ENCODE measurements at places on chromosomes 4 and X.
A peak's percentile ranks its signal among the peaks of the same experiment; 100 is the strongest.

GRCh38 chr4:94175553-94176261, 32.0 kb upstream of the SMARCAD1 start:
- no peak for DNase-seq

DNA sequence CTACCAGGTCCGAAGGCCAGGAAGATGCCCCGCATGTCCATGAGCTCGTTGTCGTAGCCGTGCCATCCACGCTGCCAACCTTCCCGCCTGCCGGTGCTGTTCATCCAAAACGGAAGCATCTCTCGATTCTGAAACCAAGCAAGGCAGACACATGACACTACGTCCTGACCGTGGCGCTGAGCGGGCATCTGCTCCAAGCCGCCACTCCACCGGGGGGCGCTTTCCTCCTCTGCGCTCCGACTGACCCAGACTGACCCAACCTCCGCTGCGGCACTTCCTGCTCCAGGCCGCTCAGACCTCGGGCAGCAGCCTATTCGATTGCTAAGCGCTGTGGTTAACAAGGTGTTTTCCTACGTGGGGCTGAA, 120.5 kb downstream of the ENPP6 start:
- DNase-seq, result no peak

GRCh38 chr4:54058171-54058570, 6.2 kb downstream of the CHIC2 start:
- DNase-seq, result no peak

- DNase-seq, result no peak
Observed at GRCh38 chr4:47817275-47817674, 20.6 kb downstream of the CORIN start.

DNA sequence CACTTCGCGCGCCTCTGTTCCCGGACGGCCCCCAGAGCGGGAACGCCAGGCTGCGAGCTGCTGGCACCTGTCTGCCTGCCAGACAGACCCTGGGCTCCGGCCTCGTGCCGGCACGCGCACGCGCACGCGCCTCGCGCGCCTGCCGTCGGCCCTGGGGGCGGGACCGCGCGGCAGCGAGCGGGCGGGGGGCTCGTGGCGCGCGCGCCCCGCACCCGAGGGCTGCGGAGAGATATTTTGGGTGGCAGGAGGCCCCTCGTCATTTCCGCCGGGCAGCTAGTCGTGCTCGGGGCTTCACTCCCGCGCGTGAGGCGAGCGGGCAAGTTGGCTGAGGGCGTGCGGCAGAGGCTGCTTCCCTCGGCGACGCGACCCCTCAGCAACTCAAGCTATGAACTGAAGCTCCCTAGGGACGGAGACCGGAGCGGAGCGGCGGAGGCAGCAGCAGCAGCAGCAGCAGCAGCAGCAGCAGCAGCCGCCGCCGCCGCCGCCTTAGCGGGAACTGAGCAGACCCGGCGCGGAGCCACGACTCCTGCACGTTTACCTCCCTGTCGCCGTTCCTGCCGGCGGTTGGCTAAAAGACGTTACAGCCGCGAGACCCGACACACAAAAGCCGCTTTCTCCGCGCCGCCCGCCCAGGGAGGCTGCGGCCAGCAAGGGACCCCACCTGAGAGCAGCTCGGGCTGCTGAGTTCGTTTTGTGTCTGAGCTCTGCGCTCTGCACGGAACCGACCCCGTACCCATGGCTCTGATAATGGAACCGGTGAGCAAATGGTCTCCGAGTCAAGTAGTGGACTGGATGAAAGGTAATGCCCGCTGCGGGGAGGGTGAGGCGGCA, at the start of gene CNKSR2:
Gene CNKSR2 (plus strand): TSS at position 256 of the 831 bp plus-strand sequence. CDS start 480 bp downstream, at position 736.
- peak; percentile 60 for DNase-seq

DNA sequence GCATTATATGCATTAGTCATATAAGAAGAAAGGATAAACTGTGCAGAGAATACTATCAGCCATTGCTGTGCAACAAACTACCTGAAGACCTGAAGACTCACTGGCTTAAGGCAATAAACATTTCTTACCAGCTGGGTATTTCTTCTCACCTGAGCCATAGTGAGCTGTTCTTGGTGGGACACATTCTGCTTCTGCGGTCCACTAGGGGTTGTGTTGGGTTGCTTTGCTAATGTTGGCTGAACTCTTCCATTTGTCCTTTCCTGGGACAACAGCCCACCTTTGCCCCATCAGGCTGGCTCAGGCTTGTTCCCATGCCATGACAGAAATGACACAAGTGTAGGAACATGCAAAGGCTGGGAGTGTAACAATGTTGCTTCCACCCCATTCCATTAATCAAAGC, 388.6 kb downstream of the PCDH7 start:
- no peak for DNase-seq

GRCh38 chrX:152958047-152958446, 35.9 kb downstream of the PNMA5 start:
- no peak for DNase-seq

- DNase-seq, result peak; percentile 46
Observed at GRCh38 chrX:24081661-24082154, 27.0 kb downstream of the EIF2S3 start.

DNA sequence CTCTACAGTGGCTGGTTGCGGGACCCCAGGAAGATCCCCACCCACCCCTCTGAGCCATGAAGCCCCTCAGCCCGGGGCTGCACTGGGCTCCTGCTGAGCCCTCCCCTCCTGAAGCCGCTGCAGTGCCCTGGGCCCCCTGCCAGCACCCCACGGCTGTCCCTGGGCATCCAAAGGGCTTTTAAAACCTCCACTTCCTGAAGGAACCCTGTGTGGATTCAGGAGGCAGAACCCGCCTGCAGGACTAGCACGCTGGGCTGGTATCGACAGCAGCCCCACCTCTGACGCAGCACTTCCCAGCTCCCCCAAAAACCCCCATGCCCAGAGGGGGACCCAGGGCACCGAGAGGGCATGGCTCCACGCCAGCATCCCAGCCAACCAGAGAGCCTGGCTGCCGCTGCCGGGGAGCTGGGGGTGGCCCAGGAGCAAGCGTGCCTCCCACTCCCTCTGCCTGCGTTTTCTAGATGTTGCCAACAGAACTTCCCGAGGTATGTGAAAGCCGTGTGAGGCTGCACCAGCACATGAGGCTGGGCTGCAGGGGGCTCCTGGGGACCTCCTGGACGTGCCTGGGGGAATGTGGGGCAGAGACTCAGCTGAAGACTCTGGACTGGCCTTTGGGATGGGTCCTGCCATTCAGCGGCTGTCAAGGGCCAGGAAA, 6.3 kb downstream of the MXD4 start:
- no peak for DNase-seq

- DNase-seq, result peak; percentile 39
Observed at GRCh38 chr4:40205259-40206198, 8.7 kb downstream of the RHOH start.

DNA sequence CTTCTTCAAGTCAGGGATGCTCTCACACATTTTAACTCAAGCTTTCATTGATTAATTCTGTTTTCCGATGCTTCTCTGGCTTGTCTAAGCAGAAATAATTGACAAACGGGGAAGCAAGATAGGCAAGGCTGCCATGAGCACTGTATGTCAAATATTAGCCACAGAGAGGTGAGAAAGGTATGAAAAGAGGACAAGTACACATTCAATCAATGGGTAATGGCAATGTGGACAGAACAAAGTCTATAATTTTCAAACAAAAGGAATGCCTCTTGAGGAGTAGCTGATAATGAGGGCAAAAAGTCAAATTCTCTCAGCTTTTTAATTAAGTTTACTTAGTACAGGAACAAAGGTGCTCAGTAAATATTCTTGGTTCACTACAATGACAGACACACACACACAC, 19.6 kb downstream of the COX7B2 start:
- no peak for DNase-seq

DNA sequence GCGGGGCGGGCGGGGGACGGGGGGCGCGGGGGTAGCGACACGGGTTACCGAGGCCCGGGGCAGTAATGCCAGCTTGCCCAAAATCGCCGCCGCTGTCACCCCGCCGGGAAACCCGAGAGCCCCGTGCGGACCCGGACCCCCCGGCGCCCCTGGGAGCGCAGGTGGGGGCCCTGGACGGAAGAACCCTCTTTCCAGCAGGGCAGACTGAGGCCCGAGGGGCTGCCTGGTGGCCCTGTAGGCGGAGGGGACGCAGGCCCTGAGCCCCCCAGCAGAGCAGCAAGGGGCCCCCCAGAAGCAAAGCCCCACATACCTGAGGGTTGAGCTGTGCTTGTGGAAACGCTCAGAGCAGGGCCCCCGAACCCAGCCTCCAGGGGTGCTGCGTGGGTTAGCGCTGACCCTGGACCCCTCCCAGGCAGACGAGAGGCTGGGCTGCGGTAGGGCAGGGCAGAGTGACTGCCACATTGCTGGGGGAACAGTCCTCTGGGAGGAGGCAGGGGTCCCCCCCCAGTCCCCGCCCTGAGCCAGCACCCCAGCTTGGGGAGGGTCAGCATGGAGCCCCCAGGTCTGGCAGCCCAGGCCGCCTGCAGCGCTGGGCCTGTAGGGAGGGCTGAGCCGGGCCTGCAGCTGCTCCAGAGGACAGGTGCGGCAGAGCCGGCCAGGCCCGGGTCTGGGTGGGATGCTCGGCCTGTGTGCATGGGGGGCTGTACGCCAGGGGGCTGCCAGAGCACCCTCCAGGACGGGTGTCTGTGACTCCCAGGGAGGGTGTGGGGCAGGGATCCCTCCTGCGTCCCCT, 646 bp downstream of the DOK7 start:
- no peak for DNase-seq

DNA sequence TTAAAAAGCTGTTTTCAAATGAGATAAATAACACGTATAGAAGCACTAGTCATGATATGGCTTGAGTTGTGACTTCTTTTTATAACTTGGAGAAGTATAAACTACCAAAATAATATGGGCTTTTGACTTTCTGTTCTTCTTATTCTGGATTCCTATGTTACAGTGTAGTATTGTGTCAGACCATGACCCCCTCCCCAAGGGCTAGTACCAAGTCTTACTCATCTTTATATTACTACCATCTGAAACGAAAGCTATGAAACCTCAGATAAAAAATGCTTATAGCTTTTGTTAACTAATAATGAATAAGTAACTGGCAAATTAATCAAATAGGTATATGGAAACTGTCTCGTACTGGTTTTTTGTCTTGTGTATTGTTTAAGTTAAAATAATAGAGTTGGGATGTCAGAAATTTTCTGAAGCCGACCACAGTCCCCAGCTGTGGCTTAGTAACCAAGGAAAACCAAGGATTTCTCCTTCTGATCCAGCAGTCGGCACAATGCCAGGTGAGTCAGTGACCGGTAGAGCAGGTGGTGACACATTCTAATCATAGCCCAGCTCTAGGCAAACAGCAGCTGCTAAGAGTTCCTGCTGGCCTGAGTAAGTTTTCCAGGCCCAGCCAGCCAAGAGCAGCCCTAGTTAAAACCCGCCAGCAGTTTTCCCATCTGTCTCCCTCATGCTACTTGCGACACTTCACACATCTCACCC, 163.3 kb upstream of the PRDX4 start:
- DNase-seq, result no peak

DNA sequence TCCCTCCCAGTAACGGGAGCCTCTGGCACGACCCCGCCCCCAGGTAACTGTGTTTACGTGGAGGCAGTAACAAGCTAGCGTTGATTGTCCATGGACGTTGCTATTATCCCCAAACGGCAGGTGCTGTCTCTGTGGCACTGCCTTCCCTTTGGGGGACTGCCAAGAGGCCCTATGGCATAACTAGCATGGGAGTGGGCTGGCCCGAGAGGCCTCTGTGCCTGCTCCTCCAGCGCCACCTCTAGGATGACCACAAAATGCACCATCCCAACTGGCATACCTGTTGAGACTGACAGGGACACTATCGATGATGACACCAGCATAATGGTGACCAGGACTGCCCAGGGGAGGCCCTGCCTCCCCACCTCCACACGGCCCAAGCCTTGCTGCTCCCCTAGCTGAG, 1.5 kb downstream of the SRPK3 start:
- no peak for DNase-seq

- no peak for DNase-seq
Observed at GRCh38 chr4:10212901-10213300, 96.3 kb upstream of the WDR1 start.

GRCh38 chrX:113399506-113400192, 559.0 kb upstream of the AMOT start:
- DNase-seq, result no peak

- no peak for DNase-seq
Observed at GRCh38 chr4:136803433-136803832, 728.9 kb downstream of the PCDH18 start.

DNA sequence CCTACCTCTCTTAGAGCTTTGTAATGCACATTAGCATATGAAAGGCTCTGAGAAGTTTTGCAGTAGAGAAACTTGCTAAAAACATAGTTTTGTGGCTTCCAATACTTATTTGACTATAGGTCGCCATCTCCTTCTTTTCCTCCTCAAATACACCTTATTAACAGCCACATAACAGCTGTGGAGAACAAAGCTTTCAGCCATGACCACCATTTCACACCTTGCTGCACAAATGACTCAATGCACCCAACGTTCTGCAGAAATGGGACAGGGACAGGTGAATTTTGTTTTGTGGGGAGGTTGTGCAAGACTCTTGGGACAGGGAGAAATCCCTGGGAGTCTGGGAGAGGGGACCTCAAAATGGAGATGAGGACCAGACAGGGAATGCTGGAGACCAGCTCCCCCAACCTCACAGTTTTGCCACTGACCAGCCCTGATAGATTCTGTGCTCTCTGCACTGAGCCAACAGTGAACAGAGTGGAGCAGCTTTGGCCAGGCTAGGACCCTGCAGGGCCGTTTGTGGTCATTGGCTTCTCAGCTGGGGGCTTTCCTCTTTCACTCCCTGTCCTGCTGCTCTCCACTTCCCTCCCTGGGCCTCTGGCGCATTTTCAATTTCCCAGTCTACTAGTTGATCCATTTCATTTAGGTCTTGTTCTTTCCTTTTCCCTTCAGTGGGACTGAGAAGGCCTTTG, 16.6 kb downstream of the FRMPD3 start:
- no peak for DNase-seq

- DNase-seq, result no peak
Observed at GRCh38 chr4:165328101-165328425, 594 bp downstream of the MSMO1 start.

GRCh38 chrX:11431786-11432185, 138.6 kb downstream of the AMELX start:
- DNase-seq, result no peak

DNA sequence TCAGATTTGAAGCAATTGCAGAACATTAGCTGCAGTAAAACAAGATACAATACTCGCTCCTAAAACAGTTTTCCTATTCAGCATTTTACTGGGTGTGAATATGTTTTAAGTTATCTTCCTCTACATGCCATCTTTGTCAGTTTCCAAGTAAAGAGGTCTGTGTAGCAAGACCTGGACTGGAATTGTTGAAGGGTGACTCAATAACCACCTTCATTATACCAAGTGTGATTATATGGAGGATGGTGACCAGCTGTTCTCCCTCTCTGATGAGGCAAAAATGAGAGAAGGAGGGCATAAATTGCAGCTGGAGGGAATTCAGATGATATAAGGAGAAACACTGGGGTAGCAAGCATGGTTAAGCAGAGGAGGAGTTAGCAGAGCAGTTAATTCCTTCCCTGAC, 922.1 kb upstream of the SLIT2 start:
- DNase-seq, result no peak
